ENCODE measurements at places on chromosomes 7 and 10.

- no peak for DNase-seq
Measured at GRCh38 chr10:51743146-51743545, 43.8 kb upstream of the CSTF2T start.

- peak; percentile 59 for DNase-seq
Measured at GRCh38 chr7:48089046-48090003, at the start of gene UPP1. TSS of gene UPP1 (plus strand) at chr7:48089265. CDS start at chr7:48094784, 5,519 bp downstream.

- DNase-seq = no peak
Measured at GRCh38 chr10:61923950-61924274, 22.4 kb downstream of the ARID5B start.

GRCh38 chr10:45438466-45439090, 64.6 kb downstream of the ALOX5 start:
- DNase-seq = no peak

DNA sequence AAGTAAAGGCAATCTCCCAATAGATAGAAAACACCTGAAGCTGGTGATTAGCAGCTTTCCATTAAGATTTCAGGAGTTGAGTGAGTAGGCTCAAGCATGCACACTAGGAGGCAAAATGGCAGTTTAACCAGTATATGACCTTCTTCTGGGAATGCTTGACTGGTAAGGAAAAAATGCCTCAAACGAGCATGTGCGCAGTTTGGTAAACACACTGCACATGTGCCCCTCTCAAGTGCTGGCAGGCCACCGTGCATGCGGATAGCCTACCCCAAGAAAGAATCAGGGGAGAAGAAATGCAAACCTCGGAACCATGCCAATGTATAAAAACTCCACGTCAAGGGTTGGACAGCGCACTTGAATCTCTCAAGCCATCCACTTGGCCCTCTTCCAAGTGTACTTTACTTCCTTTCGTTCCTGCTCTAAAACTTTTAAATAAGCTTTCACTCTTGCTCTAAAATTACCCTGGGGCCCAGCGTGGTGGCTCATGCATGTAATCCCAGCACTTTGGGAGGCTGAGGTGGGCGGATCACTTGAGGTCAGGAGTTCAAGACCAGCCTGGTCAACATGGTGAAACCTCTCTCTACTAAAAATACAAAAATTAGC, 98.8 kb upstream of the CDK1 start:
- no peak for DNase-seq

GRCh38 chr10:63633677-63634487, 112.7 kb downstream of the REEP3 start:
- DNase-seq = no peak

DNA sequence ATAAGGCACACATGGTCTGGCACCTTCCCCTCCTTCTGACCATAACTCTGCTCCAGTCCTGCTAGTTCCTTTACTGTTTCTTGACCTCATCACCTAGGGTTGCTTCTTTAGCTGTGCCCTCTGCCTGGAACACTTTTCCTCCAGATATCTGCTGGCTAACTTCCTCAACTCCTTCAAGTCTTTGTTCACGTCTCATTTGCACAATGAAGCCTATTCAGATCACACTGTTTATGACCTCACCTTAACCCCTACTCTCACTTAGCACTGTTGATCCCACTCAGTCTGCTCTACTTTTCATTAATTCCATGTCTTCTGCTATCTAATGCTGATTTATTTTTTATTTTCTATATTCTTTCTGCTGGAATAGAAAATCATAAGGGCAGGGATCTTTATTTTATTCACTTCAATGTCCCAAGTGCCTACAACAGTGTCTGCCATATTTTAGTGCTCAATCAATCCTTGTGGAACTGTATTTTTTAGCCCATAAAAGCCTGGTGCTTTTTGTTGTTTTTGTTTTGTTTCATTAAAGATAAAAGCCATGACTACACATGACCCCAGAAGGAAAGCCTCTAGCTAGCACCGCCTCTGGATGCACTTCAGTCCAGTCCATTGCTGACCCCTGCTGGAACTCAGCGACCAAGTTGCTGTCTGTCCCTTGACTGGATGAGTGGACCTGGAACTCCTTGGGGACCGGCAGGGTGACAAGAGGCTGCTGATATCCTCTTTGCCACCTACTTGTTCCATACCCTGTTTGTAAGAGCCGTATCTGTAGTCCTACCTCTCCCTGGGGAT, 12.3 kb downstream of the KLF14 start:
- no peak for DNase-seq

DNA sequence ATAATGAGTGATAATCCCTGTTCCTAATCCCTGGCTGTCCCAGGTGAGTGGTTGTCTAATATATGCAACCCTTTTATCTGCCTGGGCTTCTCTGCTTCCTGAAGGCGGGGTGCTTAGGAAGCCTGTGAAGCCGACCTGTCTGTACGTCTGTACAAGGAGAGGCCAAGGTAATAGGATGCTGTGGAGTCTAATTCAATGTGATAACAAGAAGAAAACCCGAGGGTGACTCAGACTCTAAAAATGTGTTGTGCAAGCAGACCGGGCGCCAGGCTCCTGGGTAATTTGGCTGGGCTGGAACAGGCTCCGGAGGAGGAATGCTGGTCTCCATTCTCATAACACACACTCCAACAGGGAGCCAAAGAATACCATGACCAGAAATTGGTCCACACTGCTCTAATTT, 43.6 kb downstream of the THNSL1 start:
- DNase-seq = no peak

DNA sequence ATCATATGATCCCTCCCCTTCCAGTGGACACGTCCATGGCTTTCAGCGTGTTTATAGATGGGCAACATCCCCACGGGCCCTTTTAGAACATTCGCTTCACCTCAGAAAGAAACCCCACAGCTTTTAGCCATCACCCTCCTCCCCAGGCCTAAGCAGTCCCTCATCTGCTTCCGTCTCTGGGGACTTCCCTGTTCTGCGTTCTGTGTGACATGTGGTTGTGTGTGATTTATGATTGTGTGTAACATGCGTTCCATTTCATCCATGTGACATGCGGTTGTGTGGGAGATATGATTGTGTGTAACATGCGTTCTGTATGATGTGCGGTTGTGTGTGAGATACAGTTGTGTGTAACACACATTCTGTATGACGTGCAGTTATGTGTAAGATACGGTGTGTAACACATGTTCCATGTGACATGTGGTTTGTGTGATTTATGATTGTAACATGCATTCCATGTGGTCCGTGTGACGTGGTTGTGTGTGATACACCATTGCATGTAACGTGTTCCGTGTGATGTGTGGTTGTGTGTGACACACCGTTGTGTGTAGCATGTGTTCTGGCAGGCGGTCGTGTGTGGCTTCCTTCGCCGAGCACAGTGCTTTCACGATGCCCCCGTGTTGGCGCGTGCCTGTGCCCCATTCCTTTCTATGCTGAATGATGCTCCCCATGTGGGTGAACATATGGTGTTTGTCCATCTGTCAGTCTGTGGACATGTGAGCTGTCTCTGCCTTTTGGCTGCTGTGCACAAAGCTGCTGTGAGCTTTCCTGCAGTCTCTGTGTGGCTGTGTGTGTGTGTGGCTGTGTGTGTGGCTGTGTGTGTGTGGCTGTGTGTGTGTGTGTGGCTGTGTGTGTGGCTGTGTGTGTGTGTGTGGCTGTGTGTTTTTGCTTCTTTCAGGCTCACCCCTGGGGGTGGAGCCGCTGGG, 26.2 kb downstream of the PWWP2B start:
- DNase-seq = no peak

- no peak for DNase-seq
Measured at GRCh38 chr7:108057951-108058481, 55.1 kb upstream of the LAMB1 start.

DNA sequence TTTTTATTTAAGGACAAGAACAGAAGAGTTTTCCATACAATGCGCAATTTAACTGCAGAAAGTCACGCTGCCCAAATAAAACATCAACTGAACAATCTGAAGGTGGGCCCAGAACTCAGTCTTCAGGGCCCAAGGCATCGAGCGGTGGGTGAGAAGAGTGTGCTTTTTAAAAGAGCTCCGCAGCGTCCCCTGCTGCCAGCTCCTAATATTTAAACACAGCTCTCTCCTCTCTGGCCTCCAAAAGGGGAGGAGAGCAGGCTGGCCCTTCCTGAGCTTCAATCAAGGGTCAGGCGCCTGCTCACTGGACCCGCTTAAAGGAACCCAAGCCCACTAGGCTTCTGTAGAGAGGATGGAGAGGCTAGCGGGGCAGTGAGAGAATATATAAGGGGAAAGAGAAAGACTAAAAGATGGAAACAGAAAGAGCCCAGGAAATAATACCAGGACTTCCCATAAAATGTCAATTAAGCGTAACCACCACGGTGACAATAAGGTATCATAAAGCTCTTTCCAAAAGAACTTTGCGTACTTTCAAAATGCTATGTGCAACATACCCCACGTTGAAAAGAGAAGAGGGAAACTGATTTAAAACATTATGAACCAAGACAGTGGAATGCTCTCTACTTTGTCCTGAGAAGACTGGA, 2.8 kb downstream of the FAM53B start:
- peak; percentile 61 for DNase-seq

- DNase-seq = peak; percentile 16
Measured at GRCh38 chr7:135508883-135509588, 866 bp downstream of the CNOT4 start.

DNA sequence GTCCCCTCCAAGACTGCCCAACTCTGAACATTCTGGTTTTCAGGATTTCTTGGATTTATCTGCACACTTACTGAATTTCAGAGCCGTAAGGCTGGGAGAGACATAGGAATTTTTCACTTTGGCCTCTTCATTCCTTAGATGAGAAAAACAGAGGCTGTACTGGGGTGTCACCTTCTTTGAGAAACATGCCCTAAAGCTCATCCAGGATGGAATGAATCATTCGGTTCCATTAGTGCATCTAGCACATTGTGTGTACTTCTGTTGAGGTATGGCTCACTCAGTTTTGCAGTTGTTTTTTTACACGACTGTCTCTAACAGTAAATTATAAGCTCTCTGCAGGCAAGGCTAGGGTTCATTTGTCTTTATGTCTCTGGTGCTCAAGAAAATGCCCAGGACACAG, 383.4 kb downstream of the GATA3 start:
- DNase-seq = no peak

DNA sequence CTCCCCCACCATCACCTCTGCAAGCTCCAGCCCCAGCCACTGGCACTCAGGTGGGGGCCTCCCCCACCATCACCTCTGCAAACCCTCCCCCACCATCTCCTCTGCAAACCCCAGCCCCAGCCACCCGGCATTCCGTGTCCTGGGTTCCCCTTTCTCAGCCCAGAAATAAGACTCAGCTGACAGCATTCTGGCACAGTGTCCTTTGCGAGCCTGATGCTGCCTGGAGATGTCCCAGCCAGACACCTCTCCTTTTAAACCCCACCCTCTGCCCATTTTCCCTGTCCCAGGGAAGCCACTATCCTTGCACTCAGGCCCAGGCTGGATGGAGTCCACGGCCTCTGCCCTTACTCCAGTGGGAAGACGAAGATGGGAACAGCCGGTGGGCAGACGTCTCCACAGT, 49.8 kb downstream of the ELFN1 start:
- no peak for DNase-seq

DNA sequence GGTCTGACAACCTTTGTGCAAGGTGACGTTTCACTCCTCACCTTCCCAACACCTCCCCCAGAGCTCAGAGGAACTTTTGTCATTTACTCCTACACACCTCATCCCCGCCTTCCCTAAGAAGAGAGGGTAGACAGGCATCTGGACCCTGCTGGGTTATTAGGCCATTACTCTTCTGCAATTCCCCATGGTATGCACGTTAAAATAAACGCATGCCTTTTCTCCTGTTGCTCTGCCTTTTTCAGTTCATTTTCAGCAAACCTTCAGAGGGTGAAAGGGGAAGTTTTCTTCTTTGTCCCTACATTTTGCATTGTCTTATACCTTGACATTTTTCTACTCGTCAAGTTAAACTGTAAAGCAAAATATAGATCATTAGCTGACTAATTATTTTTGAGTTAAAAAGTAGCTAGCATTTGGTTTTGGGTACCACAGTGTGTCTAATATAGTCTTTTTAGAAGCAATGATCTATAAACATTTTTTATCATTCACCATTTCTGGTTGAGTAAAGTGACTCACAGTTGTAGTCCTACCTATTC, 10.5 kb upstream of the EDRF1 start:
- DNase-seq = no peak

DNA sequence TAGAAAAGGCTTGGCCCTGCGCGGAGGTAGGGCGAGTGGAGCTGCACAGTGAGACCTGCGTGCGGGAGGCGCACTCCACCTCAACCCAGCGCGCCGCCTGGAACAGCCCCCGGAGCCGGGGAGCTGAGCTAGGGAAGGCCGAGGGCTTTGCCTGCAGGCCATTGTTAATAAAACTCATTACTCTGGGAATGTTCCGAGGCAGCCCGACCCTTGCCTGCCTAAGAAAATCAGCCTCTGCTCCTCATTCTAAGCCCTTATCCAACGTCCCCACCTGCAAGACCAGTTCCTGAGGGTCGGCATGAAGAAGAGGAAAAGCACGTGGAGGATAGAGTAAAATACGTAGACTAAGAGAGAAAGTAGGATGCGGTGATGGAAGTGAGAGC, 55.3 kb downstream of the C7orf25 start:
- no peak for DNase-seq
